ENCODE measurements at places on chromosomes 5 and 9.
A peak's percentile ranks its signal among the peaks of the same experiment; 100 is the strongest.

DNA sequence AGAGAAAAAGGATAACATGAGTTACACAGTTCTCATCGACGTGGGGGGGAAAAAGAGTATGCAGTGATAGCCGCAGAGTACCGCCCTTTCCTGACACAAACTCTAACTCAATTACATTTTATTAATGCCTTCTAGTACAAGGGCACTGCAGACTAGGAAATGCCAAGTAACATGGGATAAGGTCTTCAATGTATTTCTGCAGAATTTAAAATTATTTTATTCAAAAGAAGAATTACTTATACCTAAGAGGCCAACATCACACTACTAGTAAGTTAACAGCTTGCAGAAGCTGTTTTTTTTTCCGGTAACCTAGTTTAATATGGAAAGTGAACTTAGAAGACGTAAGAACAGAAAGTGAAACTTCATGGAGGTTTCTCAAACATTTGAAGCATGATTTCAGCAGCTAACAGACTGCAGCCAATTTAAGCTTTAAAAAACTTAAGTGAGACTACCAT, 3.9 kb downstream of the SETX start:
- DNase-seq, result no peak

GRCh38 chr5:172630482-172630881, 10.6 kb upstream of the NEURL1B start:
- no peak for DNase-seq

GRCh38 chr9:34636791-34637355, 714 bp downstream of the SIGMAR1 start:
- no peak for DNase-seq

- DNase-seq, result no peak
Observed at GRCh38 chr5:110351430-110351829, 375.0 kb downstream of the TMEM232 start.

DNA sequence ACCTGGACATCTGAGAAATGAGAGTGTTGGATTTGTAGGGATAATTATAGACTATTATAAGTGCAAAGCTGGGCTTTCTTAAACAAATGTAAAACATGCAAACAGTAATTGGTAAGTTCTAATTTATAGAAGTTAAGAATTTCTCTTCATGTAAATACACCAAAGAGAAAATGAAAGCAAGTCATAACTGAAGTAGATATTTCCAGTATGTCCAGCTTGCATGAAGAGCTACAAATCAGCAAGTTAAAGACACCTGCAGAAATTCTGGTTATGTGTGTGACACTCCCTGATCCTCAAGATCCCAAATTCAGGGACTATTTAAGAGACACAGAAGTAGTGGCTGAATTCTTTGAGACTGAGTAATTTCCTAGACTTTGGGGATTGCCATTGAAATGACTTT, 308.9 kb downstream of the TLE4 start:
- no peak for DNase-seq

DNA sequence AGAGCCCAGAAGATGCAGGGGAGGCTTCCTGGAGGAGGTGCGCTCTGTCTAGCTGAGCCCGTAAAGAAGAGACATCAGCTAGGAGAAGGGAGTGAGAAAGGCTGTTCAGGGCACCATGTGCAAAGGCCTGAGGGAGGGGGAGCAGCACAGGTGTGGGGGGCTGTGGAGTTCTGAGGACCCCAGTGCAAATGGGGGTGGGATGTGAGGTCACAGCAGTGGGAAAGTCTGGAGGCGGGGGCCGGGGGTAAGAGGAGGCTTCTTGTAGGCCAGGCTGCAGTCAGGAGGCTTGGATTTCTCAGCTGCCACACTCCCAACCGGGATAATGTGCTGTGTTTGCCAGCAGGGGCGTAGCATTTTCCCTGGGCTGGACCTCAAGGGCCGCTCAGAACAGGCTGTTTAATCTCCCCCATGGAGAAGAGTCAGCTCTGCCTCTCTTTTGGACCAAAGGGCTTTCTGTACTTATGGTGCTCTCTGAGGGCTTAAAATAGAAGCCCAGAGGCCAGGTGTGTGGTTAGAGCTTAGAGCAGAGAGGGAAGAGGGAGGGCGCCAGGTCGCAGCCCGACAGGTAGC, 5.7 kb downstream of the NEURL1B start:
- peak; percentile 92 for DNase-seq

DNA sequence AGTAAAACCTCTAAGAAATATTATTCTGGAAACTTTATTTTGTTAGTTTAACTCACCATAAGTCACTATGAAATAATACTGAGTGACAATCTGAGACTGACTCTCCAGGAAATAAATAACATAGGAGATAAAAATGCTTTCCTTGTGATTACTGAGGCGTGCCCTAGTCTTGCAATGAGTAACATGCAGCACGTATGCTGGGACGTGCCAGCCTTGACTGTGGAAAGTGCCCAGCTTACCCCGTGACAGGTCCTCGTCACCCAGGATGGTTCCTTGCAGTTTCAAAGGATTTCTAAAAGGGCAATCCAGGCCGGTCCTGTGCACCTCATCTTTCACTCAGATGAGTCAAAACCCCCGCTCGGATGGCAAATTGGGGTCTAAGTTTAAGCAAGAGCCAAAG, 720.8 kb upstream of the ADAMTS16 start:
- DNase-seq, result no peak

DNA sequence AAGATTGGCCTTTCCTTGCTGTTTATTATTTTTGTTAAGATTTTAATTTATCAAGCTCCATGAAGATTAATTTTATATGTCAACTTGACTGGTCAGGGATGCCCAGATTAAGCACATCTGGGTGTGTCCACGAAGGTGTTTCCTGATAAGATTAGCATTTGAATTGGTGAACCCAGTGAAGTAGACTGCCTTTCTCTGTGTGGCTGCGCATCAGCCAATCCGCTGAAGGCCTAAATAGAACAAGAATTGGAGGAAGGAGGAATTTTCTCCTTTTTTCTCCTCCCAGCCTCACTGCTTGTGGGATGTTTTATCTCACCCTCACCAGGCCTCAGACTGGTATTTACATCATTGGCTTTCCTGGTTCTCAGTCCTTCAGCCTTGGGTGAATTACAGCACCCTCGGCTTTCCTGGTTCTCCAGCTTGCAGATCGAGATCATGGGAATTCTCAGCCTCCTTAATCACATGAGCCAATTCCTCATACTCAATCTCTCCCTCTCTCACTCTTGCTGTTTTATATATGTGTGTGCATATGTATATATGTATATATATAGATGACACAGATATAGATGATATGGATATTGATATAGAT, 135.4 kb upstream of the SPEF2 start:
- DNase-seq, result no peak

DNA sequence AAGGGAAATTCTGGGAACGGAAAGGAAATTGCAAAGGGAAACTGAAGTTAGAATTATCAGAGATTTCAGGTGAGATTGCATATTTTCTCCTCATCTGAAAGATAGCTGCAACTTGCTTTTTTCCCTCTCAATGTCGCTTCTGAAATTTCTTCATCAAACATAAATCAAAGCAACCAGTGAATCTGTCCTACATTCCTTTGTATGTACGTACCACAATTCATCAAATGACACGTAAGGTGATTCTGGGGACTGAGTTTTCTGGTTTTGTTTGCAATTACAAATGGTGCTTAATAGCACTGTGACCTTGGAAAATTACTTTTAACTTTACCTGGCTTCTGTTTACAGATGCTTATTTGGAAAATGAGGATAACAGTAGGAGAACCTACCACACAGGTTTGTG, 21.9 kb upstream of the CNOT6 start:
- DNase-seq, result no peak

DNA sequence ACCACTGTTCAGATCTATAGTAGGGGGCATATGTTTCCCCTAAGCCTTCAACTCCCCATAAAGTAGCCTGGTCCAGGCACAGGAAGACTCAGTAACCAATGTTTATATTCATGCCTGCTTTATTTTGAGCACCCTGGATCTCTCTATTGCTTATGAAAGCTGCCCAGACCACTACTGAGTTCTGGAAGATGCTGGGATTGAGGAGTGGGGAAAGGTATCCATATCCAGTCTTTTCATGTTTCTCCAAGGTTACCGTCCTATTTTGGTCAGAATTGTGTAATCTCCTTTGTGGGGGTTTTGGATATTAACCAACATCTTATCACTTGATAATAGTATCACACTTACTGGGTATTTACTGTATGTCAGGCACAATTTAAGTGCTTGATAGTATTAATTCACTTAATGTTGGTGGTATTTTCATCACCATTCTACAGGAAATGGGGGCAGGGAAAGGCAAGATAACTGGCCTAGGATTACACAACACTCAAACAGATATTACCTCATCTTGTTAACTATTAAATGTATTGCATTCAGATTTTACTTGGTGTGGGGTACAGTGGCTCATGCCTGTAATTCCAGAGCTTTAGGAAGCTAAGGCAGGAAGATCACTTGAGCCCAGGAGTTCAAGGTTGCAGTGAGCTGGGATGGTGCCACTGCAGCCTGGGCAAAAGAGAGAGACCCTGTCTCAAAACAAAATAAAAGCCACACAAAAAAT, 36.3 kb downstream of the RUSC2 start:
- no peak for DNase-seq

DNA sequence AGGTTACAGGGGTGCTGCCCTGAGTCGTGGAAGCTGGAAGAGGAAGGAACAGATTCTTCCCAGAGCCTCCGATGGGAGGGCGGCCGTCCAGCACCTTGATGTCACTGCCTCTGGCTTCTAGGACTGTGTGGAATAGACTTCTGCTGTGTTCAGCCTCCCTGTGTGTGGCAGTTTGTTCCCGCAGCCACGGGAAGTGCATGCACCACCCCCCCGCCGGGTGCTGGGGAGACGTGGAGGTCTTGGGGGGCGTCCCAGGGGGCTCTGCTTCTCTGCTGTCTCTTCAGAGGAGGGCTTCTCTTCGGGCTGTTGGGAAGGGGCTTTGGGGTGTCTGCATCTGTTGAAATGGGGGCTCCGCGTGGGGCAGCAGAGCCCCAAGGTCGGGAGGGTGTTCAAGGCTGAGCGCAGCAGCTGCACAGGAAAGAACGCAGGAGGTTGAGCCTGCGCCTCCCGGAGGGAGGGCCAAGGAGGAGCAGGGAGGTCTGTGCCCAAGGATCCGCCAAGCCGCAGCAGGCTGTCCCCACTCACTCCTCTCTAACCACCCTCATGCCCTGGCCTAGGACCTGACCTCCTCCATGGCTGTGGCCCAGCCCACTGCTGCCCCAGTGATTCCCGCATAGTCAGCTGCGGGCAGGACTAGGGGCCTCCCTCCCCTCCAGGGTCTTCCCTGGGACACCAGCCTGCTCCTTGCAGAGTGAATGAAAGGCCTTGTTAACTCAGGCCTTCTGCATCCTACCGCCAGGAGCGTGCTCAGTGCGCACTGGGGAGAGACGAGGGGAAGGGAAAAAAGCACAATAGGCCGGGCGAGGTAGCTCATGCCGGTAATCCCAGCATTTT, 45.0 kb downstream of the ROPN1L start:
- DNase-seq, result no peak

DNA sequence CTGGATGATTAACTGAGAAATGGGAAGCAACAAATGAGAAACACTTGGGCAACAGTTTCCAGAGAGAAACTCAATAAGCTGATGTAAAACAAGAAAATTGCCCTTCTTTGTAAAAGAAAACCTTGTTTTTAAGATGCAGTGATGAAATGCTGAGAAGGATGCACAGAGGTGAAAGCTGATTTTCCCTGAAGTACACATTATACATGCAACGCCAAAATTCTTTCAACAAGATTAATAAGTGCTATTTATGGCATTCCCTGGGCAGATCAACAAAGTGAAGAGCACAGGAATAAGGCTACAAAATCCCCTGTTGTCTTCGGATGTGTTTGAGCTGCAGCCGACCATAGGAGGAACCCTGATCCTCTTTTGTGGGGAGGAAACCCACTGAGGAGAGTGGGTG, 208.0 kb upstream of the ANKH start:
- no peak for DNase-seq

GRCh38 chr5:39505363-39505762, 80.6 kb upstream of the DAB2 start:
- no peak for DNase-seq

GRCh38 chr5:76290321-76290757, 112.7 kb upstream of the IQGAP2 start:
- DNase-seq, result no peak

GRCh38 chr5:173928871-173929574, 40.9 kb downstream of the CPEB4 start:
- no peak for DNase-seq

- DNase-seq, result no peak
Observed at GRCh38 chr9:73863924-73864323, 633.2 kb upstream of the RORB start.

- DNase-seq, result no peak
Observed at GRCh38 chr5:95331358-95331757, 46.5 kb upstream of the MCTP1 start.

GRCh38 chr9:39587844-39588499, 232.5 kb downstream of the SPATA31A1 start:
- no peak for DNase-seq

GRCh38 chr9:110015759-110016158, 192.2 kb downstream of the C9orf152 start:
- DNase-seq, result no peak

DNA sequence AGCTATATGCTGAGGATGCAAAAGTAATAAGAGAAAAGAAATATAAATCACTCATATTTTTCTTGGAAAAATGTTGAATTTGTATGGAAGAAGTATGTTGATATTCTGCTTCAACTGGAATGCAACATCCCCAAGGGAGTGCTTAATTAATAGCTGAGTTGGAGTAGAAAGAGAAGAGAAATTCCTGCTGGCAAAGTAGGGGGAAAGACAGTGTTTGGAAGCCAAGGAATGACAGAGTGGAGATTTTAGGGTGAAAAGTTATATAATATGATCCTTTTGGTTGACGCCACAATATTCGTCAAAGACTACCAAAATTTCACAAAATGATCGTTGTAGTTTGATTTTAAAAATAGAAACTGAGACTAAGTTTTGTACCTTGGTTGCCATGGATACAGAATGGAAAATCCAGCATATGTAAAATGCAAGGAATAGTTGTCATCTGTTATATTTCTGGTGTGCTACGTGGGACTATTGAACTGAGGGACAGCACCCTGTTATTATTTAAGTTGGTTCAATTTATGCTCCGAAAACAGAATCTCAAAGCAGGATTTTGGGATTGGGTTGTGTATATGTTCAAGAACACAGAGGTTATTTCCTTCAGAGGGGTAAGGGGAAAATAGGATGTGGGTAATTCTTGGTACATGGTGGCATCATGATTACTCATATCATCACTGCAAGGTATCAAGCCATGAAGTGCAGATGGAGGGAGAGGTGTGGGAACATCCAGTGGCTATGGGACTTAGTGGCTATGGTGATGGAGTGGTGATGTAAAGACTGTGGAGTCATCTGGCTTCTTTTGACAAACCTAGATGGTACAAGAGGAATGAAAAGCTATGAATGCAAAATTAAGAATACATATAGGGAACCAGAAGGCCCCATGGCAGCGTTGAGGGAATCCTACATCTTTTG, 61.0 kb downstream of the SUB1 start:
- no peak for DNase-seq

All from sigmoid colon (tissue), 7 donors.